Diencephalon (tissue), 1 donor: ENCODE measurements at places on chromosomes 16 and 17. TPM values are rescaled to one million over a fixed set of nuclear protein-coding genes. Genes with fewer than 3 reads are reported as not detected.

GAS7 gene
- 94.6 TPM for total RNA-seq

IRX5 gene
- 3.5 TPM for total RNA-seq

TEKT5 gene
- 1.2 TPM for total RNA-seq

HEATR9 gene
- total RNA-seq: not detected

SYCE1L gene
- total RNA-seq: 2.1 TPM

KRTAP4-4 gene
- total RNA-seq: not detected

TMEM100 gene
- 7.6 TPM for total RNA-seq

E4F1 gene
- 21.7 TPM for total RNA-seq

GRB7 gene
- not detected for total RNA-seq

CCL3 gene
- 1.6 TPM for total RNA-seq

SP6 gene
- 0.23 TPM for total RNA-seq

RDM1 gene
- 3.0 TPM for total RNA-seq

HS3ST3B1 gene
- total RNA-seq: 1.8 TPM

DPEP3 gene
- 0.23 TPM for total RNA-seq

AIPL1 gene
- 0.23 TPM for total RNA-seq

ADAT1 gene
- 58.4 TPM for total RNA-seq

DHRS7C gene
- total RNA-seq: not detected

SHBG gene
- total RNA-seq: not detected

NETO2 gene
- total RNA-seq: 163 TPM

LPO gene
- total RNA-seq: 0.23 TPM

PRAC1 gene
- not detected for total RNA-seq

MMP25 gene
- total RNA-seq: 0.92 TPM

CRYBA1 gene
- not detected for total RNA-seq

PSKH1 gene
- total RNA-seq: 11.8 TPM

SLC2A4 gene
- total RNA-seq: 0.23 TPM

CTRB2 gene
- not detected for total RNA-seq

SSTR5 gene
- total RNA-seq: 0.23 TPM

SLC6A2 gene
- total RNA-seq: not detected
